ENCODE measurements at places on chromosomes 5 and 9. TPM values are rescaled to one million over a fixed set of nuclear protein-coding genes. Genes with fewer than 3 reads are reported as not detected.

DMRT2 gene
- not detected for polyA plus RNA-seq

CAMK4 gene
- 1.9 TPM for polyA plus RNA-seq

PCDHA10 gene
- polyA plus RNA-seq, result 0.11 TPM

RCL1 gene
- polyA plus RNA-seq, result 9.0 TPM

SLC26A2 gene
- 5.9 TPM for polyA plus RNA-seq

SARDH gene
- 0.16 TPM for polyA plus RNA-seq

GRCh38 chr9:114549697-114550330, 37.8 kb upstream of the ATP6V1G1 start:
- no peak for DNase-seq
- peaks cover 4% of the 10 kb centered on the region for H3K4me1 ChIP-seq
- H3K27me3 ChIP-seq, result no peaks in the 10 kb centered on the region
- H3K4me3 ChIP-seq, result no peak overlapping the region
- H3K36me3 ChIP-seq, result no peaks in the 10 kb centered on the region
- H3K27ac ChIP-seq, result no peak overlapping the region

DNA sequence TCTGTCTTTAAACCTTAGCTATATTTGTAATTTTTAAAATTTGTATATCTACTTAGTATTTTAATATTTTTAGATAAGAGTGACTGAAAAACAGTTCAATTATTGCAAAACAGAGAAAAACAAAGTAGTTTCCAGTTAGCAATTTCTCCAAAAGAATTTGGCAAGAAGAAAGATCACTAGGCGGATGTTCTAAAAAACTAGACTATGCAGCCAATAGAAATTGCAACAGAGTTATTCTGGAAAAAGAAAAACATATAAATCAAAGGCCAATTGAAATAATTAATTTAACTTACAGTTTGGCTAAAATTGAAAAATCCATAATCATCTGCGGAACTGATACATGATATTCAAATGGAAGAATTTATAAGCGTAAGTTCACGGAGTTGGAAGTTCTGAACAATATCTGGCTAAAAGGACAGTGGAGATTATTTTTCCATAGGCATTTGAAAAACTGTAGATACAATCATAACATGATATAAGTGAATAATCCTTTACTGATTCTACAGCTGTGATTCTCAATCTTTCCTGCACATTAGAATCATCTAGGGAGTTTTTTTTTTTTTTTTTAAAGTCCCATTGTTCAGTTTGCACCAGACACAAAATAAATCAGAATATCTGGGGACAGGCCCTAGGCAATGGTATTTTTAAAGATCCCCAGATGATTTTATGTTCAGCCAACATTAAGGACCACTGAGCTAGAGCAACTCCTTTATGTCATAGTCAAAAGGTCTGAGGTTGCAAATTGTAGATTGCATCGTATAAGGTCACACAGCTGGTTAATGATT, 605.1 kb upstream of the DAB2 start:
- no peak overlapping the region for H3K4me3 ChIP-seq
- no peaks in the 10 kb centered on the region for H3K36me3 ChIP-seq
- no peaks in the 10 kb centered on the region for H3K4me1 ChIP-seq
- no peaks in the 10 kb centered on the region for H3K27me3 ChIP-seq
- DNase-seq, result no peak

GRCh38 chr5:172071309-172071875, 65.0 kb upstream of the FBXW11 start:
- H3K27ac ChIP-seq, result no peak overlapping the region
- H3K36me3 ChIP-seq, result no peaks in the 10 kb centered on the region
- DNase-seq, result no peak
- H3K4me1 ChIP-seq, result no peaks in the 10 kb centered on the region

DNA sequence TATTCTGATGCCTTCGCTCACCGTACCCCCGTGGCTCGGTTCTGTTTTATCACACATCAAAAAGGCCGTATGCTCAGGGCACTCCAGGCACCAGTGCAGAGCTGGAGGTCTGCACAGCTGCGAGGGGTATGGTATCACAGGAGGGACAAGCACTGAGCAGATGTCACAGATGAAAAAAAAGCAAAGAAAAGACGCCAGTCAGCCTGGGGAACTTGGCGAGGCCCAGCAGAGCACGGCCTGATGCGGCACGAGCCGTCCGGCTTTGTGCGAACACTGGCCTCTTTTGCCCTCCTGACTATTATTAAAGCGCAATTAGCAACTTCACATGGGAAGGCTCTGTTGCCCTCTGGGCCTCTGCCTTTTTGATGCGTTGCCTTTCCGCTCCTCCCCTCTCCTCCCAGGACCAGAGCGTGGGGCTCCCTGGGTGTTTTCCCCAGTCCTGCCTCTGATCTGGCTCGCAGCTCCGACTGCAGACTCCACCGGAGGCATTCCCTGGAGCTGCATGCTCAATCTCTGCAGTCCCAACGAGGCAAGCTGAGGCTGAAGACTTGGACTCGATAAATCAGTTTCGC, 44.4 kb downstream of the AK8 start:
- no peak overlapping the region for H3K27ac ChIP-seq
- DNase-seq, result no peak
- H3K4me3 ChIP-seq, result no peak overlapping the region
- H3K4me1 ChIP-seq, result no peaks in the 10 kb centered on the region

DNA sequence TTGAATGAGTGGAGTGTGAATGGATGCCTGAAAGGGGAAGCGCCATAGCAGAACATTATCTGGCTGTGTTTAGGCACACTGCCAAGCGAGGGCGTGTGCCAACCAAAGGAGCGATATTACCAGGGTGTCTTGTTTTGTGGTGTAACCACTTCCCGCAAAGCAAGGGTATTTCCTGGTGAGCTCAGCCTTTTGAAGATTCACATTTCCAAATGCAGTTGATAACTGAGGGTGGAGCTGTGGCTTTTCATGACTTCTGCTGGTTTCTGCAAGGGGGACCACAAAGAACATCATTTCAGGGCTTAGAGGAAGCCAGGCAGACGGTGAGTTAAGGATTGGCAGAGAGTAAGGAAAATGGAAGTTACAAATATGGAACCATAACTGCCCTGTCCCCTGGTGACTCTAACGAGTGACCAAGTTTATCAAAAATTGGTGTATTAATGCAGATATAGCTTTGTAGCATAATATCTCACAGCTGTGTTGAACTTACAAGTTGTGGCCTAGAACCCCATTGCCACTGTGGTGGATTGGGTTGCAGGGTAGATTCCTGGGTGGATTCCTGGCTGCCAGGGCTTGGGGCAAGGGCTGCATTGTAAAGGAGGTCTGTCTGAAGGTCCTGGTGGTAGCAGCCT, 71.4 kb downstream of the RALGPS1 start:
- H3K4me1 ChIP-seq, result peaks cover 7% of the 10 kb centered on the region
- peak; percentile 46 for DNase-seq
- no peaks in the 10 kb centered on the region for H3K27me3 ChIP-seq
- no peaks in the 10 kb centered on the region for H3K36me3 ChIP-seq
- H3K27ac ChIP-seq, result no peak overlapping the region
- H3K4me3 ChIP-seq, result no peak overlapping the region

- peaks cover 13% of the 10 kb centered on the region for H3K4me1 ChIP-seq
- DNase-seq, result peak; percentile 86
- no peak overlapping the region for H3K27ac ChIP-seq
- no peaks in the 10 kb centered on the region for H3K27me3 ChIP-seq
Observed at GRCh38 chr9:89078860-89079259, 87.6 kb downstream of the S1PR3 start.

- no peaks in the 10 kb centered on the region for H3K4me1 ChIP-seq
- DNase-seq, result no peak
- no peaks in the 10 kb centered on the region for H3K36me3 ChIP-seq
- H3K27me3 ChIP-seq, result no peaks in the 10 kb centered on the region
Observed at GRCh38 chr9:532707-533106, 308.8 kb upstream of the DMRT1 start.

DNA sequence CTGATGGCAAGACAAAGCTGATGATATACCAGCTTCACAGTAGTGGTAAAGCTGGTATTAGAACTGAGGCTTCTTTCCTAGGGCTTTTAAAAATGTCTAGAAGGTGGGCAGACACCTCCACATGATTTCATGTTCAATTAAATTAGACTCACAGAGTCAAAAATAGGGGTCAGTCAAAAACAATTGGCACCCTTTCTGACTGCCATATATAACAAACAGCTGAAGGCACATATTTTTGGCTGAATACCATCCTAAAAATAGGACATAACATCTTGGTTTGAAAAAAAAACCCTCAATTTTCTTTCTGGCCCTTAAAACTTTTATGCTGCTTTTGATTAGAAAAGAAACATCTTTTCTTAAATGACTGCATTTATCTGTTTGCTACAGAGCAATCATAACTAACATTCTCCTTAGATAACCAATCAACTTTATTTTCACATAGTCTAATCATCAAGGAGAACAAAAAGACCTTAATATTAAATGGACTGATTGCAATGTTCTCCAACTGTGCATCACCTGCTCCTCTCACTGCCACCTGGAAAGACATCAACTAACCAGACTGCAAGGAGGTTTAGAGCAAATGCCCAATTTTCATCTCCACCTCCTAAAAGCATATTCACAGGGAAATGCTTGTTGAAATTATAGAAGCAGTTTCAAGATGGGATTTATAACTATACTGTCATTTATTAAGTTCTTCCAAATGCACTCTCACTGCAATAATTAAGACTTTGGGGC, 3.2 kb downstream of the SGTB start:
- H3K4me3 ChIP-seq, result no peak overlapping the region
- H3K27ac ChIP-seq, result no peak overlapping the region
- DNase-seq, result no peak
- peaks cover 10% of the 10 kb centered on the region for H3K4me1 ChIP-seq
- no peaks in the 10 kb centered on the region for H3K27me3 ChIP-seq

DNA sequence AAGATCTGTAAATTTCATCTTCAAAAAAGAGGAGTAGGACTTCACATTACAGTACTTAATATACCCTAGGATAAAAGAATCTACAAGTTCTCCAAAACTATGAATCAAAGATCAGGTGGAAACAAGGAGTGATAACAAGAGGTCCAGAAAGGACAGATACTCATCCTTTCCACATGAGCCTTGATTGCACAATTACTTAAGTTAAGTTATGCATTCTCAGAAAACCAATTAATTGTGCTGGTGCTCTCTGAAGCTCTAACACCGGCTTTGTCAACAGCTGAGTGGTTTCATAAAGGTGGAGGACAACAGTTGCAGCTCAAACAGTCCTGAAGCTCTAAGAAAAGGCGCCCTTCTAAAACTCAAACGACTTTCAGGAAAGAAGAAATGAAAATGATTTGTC, 251.9 kb downstream of the BNC2 start:
- no peak overlapping the region for H3K27ac ChIP-seq
- no peaks in the 10 kb centered on the region for H3K36me3 ChIP-seq
- DNase-seq, result no peak
- H3K27me3 ChIP-seq, result no peaks in the 10 kb centered on the region

- no peak for DNase-seq
- H3K27me3 ChIP-seq, result no peaks in the 10 kb centered on the region
- H3K4me1 ChIP-seq, result no peaks in the 10 kb centered on the region
- H3K27ac ChIP-seq, result no peak overlapping the region
Observed at GRCh38 chr9:113042884-113043657, 13.5 kb downstream of the ZFP37 start.

DNA sequence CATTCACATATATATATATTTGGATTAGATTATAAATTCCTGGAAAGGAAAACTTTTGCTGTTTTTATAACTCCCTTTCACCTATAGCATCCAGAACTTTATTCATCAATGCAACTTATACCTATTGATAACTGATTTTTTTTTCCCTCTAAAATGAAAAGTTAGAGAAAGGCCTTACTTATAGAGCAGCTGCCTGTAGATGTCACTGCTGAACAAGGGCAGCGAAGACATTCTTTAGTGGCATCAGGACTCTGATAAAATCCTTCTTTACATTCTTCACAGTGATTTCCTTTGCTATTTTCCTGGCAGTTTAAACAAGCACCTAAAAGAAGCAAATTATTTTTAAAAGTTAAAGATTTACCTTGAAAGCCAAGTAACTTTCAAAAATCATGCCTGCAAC, 32.3 kb upstream of the CDK5RAP2 start:
- H3K27me3 ChIP-seq, result no peaks in the 10 kb centered on the region
- H3K27ac ChIP-seq, result no peak overlapping the region
- DNase-seq, result no peak
- H3K4me3 ChIP-seq, result no peak overlapping the region
- no peaks in the 10 kb centered on the region for H3K4me1 ChIP-seq

DNA sequence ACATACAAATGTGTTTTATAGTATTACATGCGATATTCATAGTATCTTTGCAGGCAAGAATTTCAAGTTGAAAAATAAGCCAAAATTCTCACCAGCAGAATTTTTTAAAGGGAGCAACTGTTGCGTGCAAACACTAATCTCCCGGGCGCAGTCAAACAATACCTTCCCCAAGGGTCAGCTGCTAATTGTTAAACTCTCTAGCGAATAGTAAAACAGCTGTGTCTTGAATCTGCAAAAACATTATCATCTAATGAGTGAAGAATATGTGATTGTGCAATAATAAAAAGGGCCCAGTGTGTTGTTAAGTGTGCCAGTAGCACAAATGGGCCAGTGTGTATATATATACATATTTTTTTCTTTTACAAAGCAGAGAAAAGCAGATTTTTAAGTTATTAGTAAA, 131.4 kb downstream of the CCDC192 start:
- no peaks in the 10 kb centered on the region for H3K27me3 ChIP-seq
- H3K27ac ChIP-seq, result no peak overlapping the region
- no peaks in the 10 kb centered on the region for H3K36me3 ChIP-seq
- no peak overlapping the region for H3K4me3 ChIP-seq

DNA sequence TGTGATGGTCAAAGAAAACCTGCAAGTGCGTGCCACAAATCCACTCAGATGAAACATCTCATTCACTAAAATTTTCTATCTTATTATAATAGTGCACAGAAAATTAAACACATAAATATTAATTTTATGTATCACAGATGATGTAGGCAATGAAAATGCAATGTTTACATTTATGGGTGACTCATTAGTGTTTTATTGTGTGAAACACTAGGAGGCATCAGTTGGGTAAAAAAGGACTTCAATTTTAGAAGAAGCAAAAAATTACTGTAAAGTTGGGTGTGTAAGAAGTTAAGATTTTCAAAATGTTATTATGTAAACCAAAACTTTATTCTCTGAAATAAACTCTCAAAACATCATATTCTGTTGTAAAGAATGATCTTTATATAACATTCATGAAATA, 4.0 kb downstream of the MEF2C start:
- no peak overlapping the region for H3K4me3 ChIP-seq
- DNase-seq, result peak; percentile 65
- no peak overlapping the region for H3K27ac ChIP-seq
- no peaks in the 10 kb centered on the region for H3K27me3 ChIP-seq
- H3K4me1 ChIP-seq, result peaks cover 44% of the 10 kb centered on the region
- H3K36me3 ChIP-seq, result no peaks in the 10 kb centered on the region

DNA sequence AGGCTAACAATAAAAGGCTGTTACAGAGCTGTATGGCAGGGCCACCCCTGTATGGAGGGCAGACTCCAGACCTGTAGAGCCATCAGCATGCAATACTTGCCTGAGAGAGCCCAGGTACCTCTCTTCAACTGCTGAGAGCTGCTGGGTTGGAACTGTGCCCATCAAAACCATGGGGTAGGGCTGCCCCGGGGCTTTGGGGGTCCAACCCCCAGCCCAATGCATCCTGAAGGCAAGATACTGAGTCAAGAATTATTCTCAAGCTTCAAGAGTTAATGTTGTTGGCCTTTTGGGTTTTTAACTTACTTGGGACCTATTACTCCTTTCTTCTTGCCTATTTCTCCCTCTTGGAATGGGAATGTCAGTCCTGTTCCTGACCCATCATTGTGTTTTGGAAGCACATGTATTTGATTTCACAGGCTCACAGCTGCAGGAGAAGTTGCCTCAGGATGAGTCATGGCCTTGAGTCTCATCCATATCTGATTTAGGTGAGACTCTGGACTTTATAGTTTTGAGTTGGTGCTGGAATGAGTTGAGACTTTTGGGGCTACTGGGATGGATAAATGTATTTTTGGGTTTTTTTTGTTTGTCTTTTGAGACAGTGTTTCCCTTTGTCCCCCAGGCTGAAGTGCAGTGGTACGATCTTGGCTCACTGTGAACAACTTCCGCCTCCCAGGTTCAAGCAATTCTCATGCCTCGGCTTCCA, 21.0 kb upstream of the CDK7 start:
- no peaks in the 10 kb centered on the region for H3K36me3 ChIP-seq
- no peak overlapping the region for H3K27ac ChIP-seq
- no peaks in the 10 kb centered on the region for H3K27me3 ChIP-seq
- no peak for DNase-seq

Measured in endothelial cell of umbilical vein (primary cell).